Lung (tissue), 17 donors: ENCODE measurements at places on chromosomes 11 and 22. TPM values are rescaled to one million over a fixed set of nuclear protein-coding genes. Genes with fewer than 3 reads are reported as not detected.

- no peak for DNase-seq
These were observed 79.0 kb upstream of the SNX19 start for GRCh38 chr11:130995266-130995665.

IL18 gene
- total RNA-seq: 24.5 TPM

- DNase-seq: no peak
These were observed 19.8 kb upstream of the INCENP start for GRCh38 chr11:62103986-62104385.

ZFPL1 gene
- 34.5 TPM for total RNA-seq

OR8G5 gene
- total RNA-seq: not detected
